ENCODE measurements at places on chromosomes 2 and 18.

DNA sequence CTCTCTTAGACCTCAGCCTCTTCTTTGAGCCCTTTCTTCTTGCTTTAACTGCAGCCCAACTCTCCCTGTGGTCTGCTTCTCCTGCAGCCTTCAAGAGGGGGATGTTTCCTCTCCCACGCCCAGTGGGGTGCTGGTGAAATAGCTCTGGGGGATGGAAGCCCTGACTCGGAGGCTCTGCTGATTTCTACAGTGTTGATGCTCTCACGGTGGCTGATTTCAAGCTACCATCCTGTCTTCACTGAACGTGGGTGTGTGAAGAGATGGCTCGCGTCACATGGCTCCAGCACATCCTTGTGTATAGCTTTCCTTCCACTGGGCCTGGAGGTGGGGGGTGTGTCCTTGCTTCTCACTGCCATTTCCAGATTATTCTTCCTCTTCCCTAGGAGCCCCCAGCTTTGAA lies 20.0 kb downstream of the MPP4 start:
- no peak for DNase-seq

GRCh38 chr2:236579048-236579745 lies 9.6 kb downstream of the ACKR3 start:
- no peak for DNase-seq

DNA sequence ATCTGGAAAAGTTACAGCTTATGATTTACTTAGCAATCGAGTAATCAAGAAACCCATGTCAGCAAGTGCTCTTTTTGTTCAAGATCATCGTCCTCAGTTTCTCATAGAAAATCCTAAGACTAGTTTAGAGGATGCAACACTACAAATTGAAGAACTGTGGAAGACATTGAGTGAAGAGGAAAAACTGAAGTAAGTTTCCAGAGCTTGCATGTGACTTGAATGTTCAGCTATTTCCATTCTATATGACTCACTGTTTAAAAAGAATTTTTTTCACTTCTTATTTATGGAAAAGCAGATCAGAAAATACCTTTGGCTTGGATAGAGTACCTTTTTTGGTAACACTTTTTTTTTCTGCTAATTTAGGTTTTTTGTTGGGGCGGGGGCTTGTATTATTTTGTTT lies 70.7 kb downstream of the PMS1 start:
- DNase-seq = no peak

DNA sequence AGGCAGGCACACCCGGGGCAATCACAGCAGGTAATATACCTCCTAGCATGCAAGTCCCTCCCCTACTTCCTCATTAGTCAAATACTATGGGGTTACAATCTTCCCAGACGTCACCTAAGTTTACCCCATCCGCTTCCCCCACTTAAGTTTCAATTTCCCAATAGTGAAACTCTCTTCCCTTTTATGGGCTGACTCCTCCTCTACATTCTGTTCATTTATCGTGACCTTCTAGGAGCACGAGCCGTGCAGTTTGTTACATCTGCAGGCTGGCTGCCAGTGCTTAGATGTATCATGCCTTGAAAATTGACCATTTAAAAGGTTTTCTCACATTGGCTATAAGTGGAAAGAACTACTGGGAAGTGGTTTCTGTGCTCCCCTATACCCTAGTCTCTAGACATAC lies 1357.8 kb upstream of the CRIM1 start:
- no peak for DNase-seq

DNA sequence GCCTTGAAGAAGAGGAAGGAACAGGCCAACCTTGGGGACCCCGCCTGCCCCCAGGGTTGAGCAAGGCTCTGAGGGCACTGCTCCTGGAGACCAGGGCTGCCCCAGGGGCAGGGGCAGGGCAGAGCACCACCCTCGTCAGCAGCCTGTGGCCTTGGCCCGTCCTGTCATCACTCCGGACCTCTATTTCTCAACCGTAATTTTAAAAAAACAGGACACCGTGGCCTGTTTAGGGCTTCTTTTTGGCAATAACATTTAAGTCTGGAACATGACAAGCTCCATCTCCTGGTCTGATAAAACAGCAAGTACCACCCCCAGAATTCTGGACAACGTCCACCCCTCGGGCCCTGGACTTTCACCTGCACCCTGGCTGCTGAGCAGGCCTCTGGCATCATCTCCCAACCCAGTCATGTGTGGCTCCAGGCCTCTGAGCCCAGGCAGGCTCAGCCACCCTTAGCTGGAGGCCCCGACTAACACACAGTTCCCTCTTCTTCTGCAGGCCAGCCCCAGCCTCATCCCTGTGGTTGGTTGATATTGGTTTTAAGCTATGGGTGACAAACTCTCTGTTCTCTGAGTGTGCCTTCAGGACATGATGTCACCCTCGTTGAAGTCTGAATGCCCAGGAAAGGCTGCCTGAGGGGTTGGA lies 22.6 kb upstream of the ID2 start:
- no peak for DNase-seq

- no peak for DNase-seq
Measured at GRCh38 chr2:11876436-11876835, 130.0 kb downstream of the LPIN1 start.

- no peak for DNase-seq
Measured at GRCh38 chr18:66623821-66624220, 19.9 kb upstream of the CDH19 start.

DNA sequence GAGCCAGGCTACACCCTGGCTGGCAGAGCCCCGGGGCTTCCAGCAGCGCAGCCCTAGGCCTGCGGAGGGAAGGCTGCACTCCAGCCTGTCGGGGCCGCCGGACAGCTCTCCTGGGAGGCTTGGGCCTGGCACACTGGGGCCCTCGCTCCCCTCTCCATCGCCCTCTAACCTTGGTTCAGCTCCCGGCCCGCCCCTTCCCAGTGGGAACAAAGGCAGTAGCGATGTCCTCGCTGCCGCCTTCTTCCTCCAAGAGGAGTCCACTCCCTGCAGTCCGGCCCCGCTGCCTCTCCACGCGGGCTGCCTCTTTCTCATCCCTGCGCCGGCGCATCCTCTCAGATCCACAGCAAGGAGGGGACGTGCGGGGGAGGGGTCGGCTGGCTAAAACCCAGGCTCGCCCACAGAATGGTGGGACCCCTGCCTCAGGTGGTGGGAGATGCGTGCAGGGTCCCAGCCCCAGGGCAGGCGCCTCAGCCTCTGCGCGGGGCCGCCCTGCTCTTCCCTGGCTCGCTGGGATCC lies 138.1 kb downstream of the TWIST2 start:
- no peak for DNase-seq

DNA sequence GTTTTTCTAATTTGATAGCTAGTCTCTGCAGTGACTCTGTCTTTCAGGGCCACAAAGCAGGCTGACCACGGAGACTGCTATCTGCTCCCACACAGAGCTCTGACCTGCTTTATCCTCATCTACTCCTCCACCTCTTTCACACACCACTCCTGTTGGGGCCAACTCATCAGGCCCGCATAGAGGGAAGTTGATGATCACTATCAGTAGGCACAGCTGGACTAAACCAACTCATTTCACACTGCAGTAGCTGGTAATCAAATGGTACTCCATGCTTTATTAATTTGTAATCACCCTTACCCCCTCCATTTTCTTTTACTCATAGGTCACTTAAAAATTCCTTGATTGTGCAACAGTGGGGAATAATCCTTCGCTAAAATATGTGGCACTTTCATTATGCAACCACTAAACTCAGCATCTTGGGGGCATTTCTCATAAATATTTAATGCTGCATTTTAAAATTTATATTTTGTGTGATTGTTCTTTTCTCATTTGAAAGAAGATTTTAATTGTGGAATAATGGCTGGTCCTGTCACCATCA lies 249.8 kb upstream of the GCFC2 start:
- DNase-seq = no peak
